ENCODE measurements at places on chromosomes 7 and 10.

DNA sequence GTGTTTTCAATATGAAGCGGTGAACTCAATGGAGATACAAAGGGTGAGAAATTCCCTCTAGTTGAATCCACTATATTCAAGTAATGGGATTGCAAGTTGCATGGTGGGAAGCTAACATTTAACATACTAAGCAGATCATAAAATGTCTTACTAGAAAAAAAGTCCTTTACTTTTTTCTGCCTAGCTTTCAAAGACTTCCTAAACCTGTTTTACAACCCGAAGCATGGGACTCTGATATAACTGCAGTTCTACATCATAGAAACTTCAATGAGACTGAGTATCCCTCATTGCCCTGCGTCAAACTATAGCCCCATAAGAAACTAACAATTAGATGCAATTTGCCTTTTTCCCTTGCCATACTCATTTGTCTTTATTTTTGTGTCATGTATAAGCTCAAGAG is 179.9 kb downstream of the RTKN2 start:
- no peak for DNase-seq

- DNase-seq: no peak
Measured at GRCh38 chr10:4740471-4740870, 85.5 kb upstream of the AKR1E2 start.

DNA sequence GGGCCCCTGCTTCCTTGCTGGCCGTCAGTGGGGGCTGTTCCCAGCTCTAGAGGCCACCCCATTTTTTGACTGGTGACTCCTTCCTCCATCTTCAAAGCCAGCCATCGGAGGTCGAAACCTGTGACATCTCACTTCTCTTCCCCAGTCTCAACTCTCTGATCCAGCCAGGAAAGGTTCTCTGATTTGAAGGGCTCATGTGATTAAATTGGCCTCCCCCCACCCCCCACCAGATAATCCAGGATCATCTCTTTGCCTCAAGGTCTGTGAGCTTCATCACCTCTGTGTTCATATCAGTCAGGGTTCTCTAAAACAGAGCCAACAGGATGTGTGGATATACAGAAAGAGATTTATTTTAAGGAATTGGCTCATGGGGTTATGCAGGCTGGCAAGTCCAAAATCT is 5.6 kb upstream of the RAMP3 start:
- no peak for DNase-seq

- DNase-seq: no peak
Measured at GRCh38 chr7:138726288-138726687, 25.1 kb upstream of the SVOPL start.

GRCh38 chr7:117399820-117400422 is 27.4 kb downstream of the ASZ1 start:
- no peak for DNase-seq

- no peak for DNase-seq
Measured at GRCh38 chr7:91140982-91141381, 123.3 kb upstream of the FZD1 start.

GRCh38 chr10:124210263-124210662 is 116.9 kb upstream of the CHST15 start:
- DNase-seq: no peak

- DNase-seq: no peak
Measured at GRCh38 chr7:18400726-18401125, 94.8 kb upstream of the HDAC9 start.

DNA sequence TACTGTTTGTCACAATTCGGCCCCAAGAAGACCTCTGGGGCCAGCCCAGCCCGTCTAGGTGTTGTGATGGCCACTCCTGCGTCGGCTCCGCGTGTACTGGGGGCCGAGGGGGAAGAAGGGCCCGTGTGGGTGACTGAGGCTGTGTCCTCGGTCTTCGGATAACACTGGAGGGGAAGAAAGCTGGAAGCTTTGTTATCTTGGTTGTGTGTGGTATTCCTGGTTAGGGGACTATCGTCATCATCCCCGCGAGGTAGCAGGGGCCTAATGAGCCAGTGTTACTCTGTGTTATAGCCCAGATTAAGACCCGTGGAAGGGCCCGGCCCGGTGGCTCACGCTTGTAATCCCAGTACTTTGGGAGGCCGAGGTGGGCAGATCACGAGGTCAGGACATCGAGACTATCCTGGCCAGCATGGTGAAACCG is 854 bp downstream of the MTG1 start:
- DNase-seq: no peak

Data from activated CD4-positive, CD25-positive, alpha-beta regulatory T cell (primary cell).